ENCODE measurements at places on chromosomes 2 and 18.
A peak's percentile ranks its signal among the peaks of the same experiment; 100 is the strongest.

DNA sequence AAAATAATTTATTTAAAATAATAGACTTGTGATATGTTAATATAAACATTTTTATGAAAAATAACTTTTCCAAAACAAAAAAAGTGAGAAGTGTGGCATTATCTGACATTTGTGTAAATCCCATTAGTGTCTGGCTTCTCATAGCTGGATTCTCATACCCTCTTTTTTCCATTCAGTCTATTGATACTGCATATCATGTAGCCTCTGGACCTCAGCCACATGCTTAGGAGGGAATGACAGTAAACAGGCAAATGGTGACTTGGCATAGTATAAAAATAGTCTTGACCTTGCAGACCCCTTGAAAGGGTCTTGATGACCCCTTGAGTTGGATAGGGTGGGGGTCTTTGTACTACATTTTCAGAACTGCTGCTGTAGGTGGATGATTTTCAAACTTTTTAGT is 29.2 kb downstream of the GALNT1 start:
- no peak for DNase-seq

- DNase-seq: no peak
Observed at GRCh38 chr2:222296911-222297599, 1.7 kb downstream of the PAX3 start.

- no peak for DNase-seq
Observed at GRCh38 chr18:67977067-67977616, 460.6 kb upstream of the DSEL start.

DNA sequence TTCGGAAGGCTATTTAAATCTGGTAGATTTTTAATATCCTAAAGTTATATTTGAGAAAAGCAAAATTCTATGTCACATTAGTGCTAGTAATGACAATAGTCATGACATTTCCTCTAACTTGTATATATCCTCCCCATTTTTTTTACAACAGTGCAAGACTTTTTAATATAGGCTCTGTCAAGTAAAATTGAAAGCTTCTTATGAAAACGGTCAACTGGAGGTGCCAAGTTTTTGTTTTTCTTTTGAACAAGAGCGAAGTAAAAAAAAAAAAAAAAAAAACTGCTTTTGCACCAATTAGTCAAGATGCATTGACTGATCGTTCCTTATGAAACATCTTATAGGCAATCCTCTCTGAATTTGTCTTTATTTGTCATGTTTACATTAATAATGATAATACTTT is 389.3 kb downstream of the STK39 start:
- DNase-seq: no peak

- DNase-seq: no peak
Observed at GRCh38 chr2:29304399-29305060, 189.3 kb downstream of the CLIP4 start.

DNA sequence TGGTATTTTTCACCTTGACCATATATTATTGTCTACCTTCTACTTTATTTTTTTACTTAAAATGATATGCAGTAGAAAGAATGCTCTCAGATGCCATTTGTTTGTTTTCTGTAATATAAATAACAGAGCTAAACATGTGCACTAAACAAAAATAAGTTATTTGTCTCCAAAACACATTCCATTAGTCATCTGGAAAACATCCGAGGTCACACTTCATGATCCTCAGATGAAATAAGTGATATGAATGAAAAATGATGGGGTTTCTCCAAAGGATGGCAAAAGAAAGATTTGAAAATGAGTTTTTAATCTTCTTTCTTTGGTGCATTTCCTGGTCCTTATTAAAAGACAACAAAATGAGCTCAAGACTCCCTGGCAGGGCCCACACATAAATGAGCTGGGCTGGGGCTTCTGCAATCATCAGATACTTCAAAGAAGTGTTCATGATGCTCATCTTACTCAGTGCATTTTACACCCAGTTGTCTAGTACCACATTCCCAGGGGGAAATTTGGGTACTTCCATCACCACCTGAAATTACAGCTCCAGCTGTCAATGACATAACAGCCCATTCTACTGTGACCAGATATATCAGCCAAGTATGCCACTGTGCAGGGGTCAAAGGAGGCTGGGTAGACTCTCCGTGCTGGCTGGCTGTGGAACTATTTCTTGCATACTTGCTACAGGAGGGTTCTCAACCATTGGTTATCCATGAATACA is 283.5 kb downstream of the PID1 start:
- no peak for DNase-seq

DNA sequence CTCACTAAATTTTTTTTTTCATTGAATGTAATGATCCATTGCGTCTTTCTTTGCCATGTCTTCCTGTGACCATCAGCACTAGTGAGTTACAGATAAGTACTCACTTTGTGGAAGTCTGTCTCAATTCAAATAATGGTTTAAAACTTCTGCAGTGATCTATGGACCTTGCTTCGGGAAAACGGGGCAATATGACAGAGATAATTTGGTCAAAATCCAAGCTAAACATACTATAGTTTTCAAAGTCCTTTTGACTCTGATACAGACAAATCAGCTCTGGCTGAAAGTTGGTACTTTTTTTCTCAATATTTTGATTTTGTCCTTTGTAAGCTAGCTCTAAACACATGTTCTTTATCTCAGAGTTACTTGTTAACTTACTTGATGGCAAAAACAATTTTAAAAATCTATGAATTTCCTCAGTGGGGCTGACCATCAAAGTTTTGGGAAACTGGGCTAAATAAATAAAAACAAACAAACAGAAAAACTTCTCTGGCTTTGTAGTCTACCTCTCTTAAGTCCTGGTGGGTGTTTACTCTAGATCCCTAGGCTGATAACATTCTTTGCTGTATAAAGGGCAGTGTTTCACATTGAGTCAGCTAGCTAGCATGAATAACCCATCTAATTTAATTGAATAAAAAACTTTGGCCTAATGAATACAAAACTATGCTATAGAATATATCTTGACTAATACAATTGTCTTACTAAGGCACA is 327.6 kb downstream of the RDH14 start:
- no peak for DNase-seq

DNA sequence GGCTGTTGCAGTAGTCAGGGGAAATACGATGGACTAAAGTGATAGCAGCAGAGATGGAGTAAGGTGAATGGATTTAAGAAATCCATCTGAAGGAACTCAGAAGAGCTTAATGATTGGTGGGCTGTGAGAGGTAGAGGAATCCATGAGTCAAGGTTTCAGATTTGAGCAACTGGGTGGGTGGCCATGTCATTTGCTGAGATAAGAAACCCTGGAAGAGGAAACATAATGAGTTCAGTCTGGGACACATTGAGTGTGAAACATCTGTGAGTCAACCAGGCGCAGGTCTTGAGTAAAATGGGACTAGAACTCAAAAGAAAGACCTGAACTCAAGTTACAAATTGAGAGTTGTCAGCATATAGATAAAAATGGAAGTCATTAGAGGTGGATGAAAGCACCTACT is 19.7 kb upstream of the ASNSD1 start:
- DNase-seq: no peak

- no peak for DNase-seq
Observed at GRCh38 chr2:226187616-226188015, 612.0 kb downstream of the IRS1 start.

DNA sequence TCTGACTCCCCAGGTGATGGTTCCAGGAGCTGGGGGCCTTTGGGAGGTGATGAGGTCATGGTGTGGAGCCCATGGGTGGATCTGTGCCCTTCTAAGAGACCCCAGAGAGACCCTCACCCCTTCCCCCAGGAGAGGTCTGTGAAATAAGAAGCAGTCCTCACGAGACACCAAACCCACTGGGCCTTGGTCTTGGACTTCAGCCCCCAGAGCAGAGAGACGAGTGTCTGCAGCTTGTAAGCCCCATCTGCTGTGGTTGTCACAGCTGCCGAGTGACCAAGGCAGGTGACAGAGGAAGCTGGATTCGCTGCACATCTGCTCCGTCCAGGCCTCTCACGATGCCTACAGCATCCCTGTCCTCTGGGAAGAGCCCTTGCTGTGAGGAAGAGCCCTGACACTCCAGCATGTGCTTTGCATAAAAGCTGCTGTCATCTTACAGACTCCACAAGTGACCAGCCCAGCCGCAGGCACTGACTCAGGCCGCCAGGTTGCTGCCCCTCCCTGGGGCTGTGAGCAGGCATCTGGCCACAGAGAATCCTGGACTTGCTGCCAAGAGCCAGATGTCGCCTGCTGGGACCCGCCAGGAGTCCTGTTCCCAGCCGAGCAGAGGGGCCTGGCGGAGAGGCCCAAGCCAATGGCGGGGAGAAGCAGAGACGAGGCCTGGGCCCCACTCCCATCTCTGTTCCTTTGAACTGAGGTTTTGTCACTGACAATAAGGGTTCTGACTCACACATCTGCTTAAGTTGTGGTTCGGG is 150.8 kb downstream of the PXDN start:
- no peak for DNase-seq

DNA sequence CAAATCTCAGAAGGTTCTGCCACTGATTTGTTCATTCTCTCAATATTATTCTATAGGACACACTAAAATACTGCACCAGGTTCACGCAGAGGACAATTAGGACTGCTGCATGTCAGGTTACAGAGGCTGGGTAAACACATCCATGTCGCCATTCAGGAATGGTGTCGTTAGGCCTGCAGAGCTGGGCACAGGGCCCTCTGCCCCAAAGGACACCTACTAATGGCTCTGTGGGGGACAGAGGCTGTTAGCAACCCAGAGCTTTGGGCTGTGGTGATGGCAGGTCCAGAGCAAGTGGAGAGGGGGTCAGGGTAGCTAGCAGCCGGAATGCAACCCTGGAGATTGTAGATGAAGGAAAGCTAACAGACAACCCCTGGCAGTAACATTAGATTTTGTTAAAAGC is 115.9 kb downstream of the TTC32 start:
- no peak for DNase-seq

GRCh38 chr18:79413025-79413424 is 17.3 kb downstream of the NFATC1 start:
- no peak for DNase-seq

GRCh38 chr18:5309888-5310470 is 14.5 kb upstream of the ZBTB14 start:
- peak; percentile 35 for DNase-seq

DNA sequence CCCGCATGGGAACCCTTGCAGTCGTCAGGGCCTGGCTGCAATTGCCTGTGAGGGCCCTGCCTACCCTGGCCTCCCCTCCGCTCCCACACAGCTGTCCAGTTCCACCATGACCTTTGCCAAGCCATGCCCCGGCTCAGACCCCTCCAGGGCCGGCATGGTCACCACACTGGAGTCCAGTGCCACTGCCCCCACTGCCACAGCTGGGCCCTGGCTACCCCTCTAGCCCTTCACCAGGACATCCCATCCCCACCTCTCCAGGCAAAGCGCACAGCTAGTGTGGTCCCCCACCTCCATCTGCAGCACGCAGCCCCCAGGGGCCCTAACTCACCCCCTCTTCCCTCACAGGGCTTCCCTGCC is 70.3 kb upstream of the SMAD7 start:
- no peak for DNase-seq

DNA sequence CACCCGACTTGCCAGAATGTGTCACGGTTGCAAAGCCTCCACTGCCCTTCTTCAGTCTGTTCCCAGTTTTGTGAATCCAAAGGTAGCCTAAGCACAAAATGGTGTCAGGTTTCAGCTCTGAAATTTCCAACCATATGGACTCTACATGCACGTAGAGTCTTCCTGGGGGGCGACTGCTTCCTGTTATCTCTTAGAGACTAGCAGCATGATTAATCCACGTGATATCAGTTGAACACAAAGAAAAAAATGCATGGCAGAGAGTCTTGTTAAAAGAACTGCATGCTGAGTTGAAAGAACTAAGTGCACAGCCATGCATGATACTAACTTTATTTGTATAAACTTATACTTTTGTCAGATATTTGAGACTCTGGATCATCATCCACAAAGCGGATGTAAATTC is 404.4 kb downstream of the SOCS6 start:
- no peak for DNase-seq

DNA sequence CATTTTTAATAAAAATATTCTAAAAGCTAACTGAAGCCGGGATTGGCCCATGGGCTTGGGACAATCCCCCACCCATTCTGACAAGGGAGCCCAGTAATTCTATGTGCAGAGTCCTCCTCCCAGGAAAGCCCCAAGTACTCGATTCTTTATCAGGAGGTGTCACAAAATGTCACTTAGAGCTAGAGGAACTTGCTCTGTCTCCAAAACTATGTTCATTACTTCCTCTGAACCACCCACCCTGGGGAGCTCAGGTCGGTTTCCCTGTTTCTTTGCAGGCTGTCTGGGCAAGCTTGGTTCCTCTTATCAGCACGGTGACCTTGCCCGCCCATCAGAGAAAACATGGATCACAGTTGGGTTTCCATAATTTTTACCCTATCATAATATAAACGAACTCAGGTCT is 430.6 kb upstream of the ID2 start:
- DNase-seq: no peak

- DNase-seq: no peak
Observed at GRCh38 chr18:28163201-28163775, 13.6 kb downstream of the CDH2 start.

DNA sequence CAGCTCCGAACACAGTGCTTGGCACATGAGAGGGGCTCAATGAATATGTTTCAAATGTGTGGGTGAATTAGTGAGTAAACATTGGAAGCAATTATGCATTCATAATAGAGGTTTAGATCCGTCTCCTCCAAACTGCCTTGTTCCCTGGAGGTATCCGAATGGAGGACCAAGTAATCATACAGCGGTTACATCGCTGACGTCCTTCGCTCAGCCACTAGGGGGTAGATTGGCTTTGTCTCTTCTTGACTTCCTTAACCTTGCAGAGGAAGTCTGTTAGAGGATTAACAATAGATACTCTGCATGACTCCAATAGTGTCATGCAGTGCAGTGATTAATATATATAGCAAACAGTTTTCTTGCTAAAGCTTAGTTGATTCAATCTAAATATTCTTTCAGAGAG is 517.0 kb downstream of the PTPRM start:
- DNase-seq: no peak

DNA sequence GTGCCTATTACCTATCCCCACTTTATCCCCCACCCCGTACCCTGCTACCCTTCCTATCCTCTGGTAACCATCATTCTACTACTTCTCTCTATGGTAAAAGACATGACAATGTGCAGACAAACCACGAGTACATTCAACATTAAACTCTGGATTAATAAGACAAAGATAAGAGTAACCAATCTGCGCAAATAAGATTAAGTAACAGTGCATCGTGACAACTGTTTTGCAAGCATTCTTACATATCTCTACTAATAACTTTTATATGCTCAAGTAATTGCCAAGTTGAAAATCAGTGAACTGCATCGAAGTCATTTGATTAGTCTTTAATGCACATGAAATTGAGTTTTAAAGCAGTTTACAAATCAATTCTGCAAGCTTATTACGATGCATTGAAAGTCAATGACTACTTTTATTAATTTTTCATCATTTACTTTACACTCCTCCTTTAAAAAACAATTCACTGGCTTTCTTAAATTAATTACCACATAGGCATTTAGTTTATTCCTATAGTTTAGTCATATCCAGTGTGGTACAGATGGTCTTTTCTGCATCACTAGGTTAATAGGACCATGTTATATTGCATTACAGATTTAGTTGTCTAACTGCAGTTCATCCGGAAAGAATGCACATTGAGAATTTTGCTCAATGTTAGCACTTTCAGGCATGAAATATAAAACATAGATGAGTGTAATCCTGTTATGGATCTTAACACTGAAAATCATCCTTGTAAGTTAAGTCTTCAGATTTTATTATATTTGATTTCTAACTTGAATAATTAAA is 178.1 kb downstream of the GCA start:
- DNase-seq: no peak
